ENCODE measurements at places on chromosomes 6 and 20.

DNA sequence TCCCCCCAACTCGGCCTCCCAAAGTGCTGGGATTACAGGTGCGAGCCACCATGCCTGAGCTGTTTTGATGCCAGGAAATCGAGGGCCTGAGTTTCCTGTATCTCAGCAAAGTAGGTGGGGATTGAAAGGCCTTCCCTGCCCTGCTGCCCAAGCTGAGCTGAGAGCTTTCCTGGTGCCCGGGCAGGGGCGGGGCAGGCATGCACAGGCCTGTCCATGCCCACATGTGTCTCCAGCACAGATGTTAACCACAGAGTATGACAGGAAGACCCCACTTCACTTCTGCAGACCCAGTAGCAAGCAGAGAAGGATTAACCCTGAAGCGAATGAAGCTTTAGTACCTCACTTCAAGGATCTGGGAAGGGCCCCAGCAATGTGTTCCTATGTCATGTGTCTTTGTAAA is 66.0 kb downstream of the GPR6 start:
- no peak for DNase-seq

DNA sequence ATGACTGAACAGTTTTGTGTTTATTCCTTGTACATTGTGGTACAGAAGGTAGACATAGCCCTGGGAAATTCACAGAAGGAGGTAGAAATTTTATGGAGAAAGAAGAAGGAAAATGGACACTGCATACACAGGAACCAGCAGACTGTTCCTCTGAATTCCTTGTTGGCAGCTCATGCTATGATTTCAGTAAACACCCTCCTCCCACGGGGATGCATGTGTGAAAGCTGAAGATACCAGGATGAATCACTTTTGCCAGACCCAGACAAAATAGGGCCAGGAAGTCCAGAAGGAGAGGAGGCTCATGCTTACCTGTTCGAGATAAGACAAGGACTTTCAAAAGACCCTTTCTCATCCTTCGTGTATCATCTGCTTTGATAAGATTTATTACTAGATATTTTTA is 110.3 kb upstream of the GGTLC1 start:
- DNase-seq: no peak

GRCh38 chr20:24895898-24896658 is 53.0 kb upstream of the CST7 start:
- no peak for DNase-seq

DNA sequence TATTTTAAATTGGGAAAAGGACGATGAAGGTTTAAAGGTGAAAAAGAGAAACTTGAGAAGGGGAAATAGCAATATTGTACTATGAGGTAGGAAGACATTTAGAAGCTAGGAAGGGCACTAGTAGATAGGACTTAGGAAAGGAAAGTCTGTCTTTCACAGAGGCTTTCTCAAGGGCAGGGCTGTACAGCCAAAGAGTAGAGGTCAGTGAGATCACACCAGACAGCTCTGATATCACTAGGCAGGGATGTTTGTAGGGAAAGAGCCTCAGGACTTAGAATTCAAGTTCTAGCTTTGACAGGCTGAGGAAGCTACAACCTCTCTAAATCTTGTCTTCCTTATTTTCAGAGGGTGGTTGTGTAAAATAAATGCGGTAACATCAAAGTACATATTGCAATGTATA is 160.4 kb upstream of the SLC22A16 start:
- DNase-seq: no peak

Data from stimulated activated CD4-positive, alpha-beta T cell treated with anti-CD3 and anti-CD28 coated beads, Interleukin-4, amount 100 ng/mL, for 1 hour (primary cell).